ENCODE measurements at places on chromosomes 1 and 21.

DNA sequence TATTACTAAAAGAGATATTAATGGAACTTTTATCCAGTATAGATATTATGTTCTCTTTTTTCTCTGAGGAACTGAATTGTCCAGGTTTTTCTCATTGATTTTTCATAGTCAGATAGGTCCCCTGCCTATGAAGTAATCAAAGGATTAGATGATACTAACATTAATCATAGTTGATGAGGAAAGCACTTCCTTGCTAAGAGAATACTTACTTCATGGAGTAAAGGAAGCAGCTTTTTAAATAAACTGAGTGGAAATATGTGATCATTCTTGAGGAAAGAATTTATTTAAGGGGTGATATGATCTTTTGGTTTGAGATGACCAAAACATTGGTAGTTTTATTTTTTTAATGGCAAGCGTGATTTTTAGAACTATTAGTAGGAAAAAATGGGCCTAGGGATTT, 58.9 kb downstream of the SWT1 start:
- DNase-seq, result no peak

- DNase-seq, result no peak
These were observed 95.4 kb upstream of the KLHDC7A start for GRCh38 chr1:18385239-18385790.

- no peak for DNase-seq
These were observed 140.3 kb downstream of the FOXD2 start for GRCh38 chr1:47578026-47578720.

DNA sequence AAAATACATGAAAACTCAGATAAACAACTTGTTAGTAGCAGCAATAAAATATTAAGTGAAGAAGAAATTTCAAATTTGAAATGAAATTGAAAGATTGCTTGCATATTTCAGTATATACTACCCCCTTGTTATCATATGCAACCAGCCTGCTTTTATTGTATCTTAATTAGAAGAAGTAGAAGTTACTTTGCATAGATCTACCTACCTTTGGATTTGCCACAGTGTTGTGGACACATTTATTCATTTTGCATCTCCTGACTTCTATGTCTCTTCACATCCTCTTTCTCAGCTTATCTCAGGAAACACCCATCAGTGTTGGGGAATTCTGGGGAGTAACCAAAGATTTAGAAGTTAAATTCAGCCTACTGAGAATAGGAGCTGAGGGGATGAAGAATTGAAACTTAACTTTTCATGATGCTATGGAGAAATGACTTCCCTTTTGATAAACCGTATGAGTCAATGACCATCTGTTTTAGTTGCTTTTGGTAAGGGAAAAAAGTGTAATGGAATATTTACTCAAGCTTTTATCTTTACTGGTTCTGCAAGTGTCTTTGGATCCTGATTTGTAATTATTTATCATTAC, 96.9 kb downstream of the RGL1 start:
- DNase-seq, result no peak

GRCh38 chr21:33801424-33802405, 113.9 kb downstream of the ATP5PO start:
- DNase-seq, result peak; percentile 44

- DNase-seq, result no peak
These were observed 7.1 kb upstream of the ITGB2 start for GRCh38 chr21:44927587-44928461.

GRCh38 chr1:183506561-183506960, 34.3 kb downstream of the SMG7 start:
- DNase-seq, result peak; percentile 1

- DNase-seq, result no peak
These were observed 10.0 kb upstream of the MCOLN3 start for GRCh38 chr1:85058311-85058710.

- no peak for DNase-seq
These were observed 6.0 kb downstream of the TNN start for GRCh38 chr1:175073633-175074032.

GRCh38 chr1:31335007-31335406, 37.9 kb downstream of the FABP3 start:
- no peak for DNase-seq

GRCh38 chr1:234505769-234506102, 26.8 kb upstream of the TARBP1 start:
- no peak for DNase-seq

GRCh38 chr1:112308716-112309115, 87.3 kb upstream of the CTTNBP2NL start:
- no peak for DNase-seq

DNA sequence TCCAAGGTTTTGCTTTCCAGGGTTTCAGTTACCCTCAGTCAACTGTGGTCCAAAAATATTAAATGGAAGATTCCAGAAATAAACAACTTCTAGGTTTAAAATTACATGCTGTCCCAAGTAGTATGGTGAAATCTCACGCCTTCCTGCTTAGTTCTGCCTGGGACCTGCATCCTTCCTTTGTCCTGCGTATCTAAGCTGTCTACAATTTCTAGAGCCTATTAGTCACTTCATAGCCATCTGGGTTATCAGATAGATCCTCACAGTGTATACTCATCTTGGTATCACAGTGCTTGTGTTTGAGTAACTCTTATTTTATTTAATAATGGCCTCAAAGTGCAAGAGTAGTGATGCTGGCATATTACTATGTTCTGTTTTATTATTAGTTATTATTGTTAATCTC, 157.7 kb downstream of the ROR1 start:
- peak; percentile 71 for DNase-seq

DNA sequence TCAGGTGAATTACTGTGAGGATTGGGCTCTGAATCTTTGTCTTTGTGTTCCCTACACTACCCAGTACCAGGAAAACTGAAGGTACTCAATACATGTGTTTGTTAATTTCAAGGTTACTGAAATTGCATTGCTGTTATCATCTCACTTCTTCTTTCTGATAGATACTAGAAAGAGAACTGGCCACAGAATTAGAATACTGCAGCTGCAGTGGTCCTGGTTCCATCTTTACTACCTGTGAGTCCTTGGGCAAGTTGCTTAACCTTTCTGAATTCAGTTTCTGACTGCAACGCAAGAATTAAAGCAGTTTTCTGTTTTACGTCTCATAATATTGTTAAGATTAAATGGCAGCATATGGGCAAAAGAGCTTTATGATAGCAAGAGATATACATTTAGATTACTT, 263.5 kb downstream of the LMO4 start:
- no peak for DNase-seq

- DNase-seq, result no peak
These were observed 1.7 kb downstream of the NECAP2 start for GRCh38 chr1:16442265-16442664.

DNA sequence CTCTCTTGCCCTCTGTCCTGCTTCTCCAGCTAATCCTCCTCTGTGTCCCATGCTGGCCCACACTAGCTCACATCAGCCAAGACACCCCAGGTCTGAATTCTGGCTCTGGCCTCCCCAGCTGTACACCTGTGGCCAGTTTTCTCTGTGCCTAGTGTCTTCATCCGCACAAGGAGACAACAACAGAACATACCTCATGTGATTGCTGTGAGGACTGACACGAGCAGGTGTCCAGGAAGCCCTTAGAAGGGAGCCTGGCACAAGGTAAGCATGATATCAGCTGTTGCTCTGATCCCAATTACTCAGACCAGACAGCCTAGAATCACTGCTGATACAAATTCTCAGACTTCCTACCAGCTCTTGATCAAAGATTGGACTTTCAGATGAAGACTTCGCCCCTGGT, 71.2 kb upstream of the GJB5 start:
- no peak for DNase-seq

GRCh38 chr1:37851782-37852210, 7.6 kb downstream of the MTF1 start:
- DNase-seq, result no peak

GRCh38 chr1:55420929-55421716, 206.0 kb upstream of the USP24 start:
- DNase-seq, result no peak

- no peak for DNase-seq
These were observed 15.3 kb downstream of the DNAJC11 start for GRCh38 chr1:6686294-6686693.

- DNase-seq, result peak; percentile 100
These were observed 167.5 kb downstream of the CLIC6 start for GRCh38 chr21:34836103-34836932.

DNA sequence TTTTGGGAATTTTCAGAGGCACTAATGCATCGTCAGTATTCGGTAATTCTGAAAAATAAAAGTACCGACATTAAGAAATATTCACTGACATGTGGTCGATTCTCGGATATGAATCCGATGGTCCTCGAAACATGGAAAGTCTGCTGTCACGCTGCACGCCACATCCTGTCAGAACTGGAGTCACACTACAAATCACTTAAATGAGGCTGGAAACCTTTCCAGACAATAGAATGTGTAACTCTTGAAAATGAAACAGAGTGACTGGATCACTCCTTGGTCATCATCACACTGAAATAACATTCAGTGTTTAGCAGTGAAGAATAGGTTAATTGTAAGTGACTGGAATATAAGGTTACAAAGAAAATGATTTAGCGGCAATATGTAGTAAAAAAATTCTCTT, 620.1 kb upstream of the ADAMTS5 start:
- no peak for DNase-seq

- DNase-seq, result no peak
These were observed 43.1 kb downstream of the IL12RB2 start for GRCh38 chr1:67350783-67351182.

GRCh38 chr1:191804311-191804710, 354.0 kb upstream of the RGS18 start:
- DNase-seq, result no peak

- no peak for DNase-seq
These were observed 58.1 kb downstream of the CASZ1 start for GRCh38 chr1:10738061-10739058.

GRCh38 chr1:161905269-161905884, 118.3 kb downstream of the OLFML2B start:
- DNase-seq, result no peak

DNA sequence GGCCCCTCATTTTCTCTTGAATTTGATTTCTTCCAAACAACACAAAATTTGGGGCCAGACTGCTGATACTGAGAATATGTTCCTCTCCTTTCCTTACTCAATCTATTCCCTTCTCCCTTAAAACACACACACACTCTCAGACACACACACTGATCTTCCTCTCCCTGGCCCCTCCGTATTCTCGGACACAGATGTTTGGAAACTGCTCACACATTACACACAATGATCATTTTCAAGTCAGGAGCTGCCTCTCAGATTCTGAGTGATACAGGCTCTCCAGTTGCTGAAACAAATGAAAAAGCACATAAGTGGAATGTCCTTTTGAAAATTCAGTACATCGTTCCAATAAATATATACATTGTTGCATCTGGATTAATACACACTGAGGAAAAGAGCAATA, 161.3 kb downstream of the CLEC20A start:
- no peak for DNase-seq

- DNase-seq, result no peak
These were observed 16.3 kb downstream of the CYP4B1 start for GRCh38 chr1:46815133-46815532.

- no peak for DNase-seq
These were observed 6.2 kb downstream of the DNALI1 start for GRCh38 chr1:37562984-37563383.

- no peak for DNase-seq
These were observed 150.1 kb upstream of the FGGY start for GRCh38 chr1:59146651-59147358.

DNA sequence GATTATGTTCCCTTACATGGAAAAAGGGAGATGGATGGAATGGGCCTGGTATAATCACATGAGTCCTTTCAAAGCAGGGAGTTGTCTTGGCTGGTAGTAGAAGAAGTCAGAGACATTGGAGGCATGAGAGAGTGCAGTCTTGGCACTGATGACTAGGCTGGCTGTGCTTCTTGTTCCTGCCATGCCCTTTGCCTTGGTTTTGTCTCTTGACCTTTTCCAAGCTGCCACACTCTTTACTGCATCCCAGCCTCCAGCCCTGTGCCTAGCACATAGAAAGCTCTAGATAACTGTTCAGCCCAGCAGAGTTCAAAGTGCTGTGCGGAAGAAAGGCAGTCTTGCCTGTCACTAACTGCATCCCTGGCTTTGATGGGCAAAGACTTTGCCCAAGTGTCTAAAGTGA, 412.6 kb downstream of the PRDM2 start:
- no peak for DNase-seq

GRCh38 chr21:44291936-44292811, 6.5 kb downstream of the AIRE start:
- no peak for DNase-seq

DNA sequence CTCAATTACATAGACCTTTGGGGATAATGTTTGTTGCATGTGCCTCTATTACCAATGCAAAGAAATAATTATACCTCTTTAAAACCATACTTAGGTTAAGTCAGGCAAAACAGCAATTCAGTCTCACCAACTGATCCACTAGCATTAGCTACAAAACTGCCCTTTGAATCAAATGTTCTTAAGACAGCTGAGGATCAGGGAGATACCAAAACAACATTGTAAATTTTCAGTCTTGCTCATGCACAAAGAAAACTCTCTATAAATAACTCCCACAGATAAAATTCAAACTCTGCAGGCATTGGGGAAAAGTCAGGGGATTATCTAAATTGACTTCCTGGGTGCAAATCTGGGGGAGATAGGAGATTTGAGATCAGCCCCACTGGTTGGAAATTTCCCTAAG, 100.9 kb upstream of the DPT start:
- no peak for DNase-seq

GRCh38 chr1:4549930-4550329, 104.5 kb upstream of the AJAP1 start:
- no peak for DNase-seq

DNA sequence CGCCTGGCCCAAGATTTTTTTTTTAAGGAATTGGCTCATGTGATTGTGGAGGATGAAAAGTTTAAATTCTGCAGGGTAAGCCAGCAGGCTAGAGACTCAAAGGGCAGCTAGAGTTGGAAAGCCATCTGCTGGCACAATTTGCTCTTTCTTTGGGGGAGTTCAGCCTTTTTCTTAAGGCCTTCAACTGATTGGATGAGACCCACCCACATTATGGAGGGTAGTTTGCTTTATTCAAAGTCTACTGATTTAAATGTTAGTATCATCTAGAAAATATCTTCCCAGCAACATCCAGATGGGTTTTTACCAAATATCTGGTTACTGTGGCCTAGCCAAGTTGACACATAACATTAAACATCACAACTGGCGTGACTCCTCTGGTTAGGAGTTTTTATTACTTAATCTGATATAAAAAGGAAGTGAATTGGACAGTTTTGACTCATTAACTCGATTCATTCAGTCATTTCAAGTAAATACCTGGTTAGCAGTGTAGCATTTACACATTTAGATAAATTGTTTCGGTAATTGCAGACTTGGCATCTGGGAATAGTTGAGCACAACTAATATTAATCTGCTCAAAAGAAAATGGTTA, 12.4 kb downstream of the HOOK1 start:
- no peak for DNase-seq

DNA sequence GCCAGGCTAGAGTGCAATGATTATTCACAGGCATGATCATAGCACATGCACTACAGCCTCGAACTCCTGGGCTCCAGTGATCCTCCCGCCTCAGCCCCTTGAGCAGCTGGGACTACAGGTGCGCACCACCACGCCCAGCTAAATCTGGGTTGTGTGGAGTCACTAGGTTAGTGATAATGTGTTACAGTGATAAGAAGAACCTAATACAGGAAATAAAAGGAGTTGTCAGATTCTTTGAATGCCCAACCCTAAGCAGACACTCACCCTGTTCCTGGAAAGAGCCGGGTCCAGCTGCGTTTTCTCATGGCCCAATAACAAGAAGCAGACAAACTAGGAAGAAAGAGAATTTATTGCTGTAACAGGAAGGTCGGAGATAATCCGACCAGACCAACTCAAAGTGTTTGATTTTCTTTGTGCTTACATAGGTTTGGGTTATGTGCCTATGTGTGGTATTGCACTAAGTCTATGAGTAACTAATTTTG, 8.8 kb downstream of the IFNGR2 start:
- no peak for DNase-seq

- no peak for DNase-seq
These were observed 10.8 kb upstream of the PHACTR4 start for GRCh38 chr1:28358716-28359115.
